ENCODE measurements at places on chromosomes 2 and 18.

DNA sequence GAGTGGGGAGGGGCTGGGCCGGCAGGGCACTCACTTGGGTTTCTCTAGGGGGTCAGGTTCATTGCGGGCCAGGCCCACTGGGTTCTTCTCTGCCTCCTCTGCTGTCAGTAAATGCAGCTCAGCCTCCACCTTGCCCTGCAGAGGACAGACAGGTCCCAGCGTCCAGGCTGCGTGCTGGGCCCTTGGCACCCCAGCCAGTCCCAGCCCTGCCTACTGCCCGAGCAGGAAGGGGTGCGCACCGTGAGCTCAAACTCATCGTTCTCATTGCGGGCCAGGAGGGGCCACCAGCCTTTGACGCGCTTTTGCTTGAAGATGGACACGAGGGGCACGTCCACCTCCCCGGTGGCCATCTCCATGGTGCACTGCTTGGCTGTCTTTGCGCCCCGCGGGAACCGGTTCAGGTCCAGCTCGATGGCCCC, 17.3 kb downstream of the OTOF start:
- no peak for DNase-seq

GRCh38 chr2:105324101-105324500, 5.4 kb downstream of the TGFBRAP1 start:
- no peak for DNase-seq

GRCh38 chr2:240435948-240436682, 652 bp downstream of the GPC1 start:
- DNase-seq = no peak

DNA sequence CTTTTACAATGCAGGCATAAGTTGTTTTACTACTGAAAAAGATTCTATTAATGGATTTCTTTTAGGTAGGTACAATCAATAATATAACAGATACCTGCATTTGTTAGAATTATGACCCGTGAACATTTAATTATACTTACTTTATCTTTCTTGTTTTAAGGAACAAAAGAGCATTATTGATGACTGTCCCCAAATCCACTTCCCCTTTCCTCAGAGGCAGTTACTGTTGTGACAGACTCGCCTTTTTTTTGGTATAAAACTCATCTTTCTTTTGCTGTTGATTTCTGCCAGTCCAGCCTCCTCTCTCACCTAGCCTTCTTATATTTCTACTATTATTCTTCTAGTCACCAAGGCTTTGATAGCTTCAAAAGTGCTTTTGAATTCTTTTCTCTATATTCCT, 12.1 kb downstream of the ACTR3 start:
- no peak for DNase-seq

DNA sequence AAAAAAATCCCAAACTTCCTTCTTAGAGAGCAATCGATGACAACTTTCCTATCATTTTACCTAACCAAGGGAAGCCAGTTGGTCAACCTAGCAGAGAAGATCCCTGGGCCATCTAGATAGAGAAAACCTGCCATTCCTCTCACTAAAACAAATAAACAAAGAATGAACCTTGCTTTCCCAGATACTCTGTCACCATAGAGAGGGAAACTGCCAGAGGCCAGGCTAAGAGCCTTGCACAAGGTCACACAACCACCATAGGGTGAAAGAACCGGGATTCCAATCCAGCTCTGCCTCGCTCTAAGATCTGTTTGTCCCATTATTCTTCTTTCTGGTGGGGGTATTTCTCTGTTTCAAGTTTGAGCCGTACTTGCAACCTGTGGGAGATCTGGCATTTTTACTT, 154.6 kb downstream of the CYRIA start:
- no peak for DNase-seq

- no peak for DNase-seq
These were observed 46.0 kb upstream of the SERTAD2 start for GRCh38 chr2:64699712-64700111.

GRCh38 chr2:1542971-1543370, 129.7 kb downstream of the TPO start:
- DNase-seq = no peak

- no peak for DNase-seq
These were observed 35.1 kb upstream of the ROCK2 start for GRCh38 chr2:11379558-11379957.

- no peak for DNase-seq
These were observed 480.5 kb upstream of the ZEB2 start for GRCh38 chr2:145000376-145000775.

GRCh38 chr18:36328916-36329315, 31.4 kb downstream of the FHOD3 start:
- no peak for DNase-seq

DNA sequence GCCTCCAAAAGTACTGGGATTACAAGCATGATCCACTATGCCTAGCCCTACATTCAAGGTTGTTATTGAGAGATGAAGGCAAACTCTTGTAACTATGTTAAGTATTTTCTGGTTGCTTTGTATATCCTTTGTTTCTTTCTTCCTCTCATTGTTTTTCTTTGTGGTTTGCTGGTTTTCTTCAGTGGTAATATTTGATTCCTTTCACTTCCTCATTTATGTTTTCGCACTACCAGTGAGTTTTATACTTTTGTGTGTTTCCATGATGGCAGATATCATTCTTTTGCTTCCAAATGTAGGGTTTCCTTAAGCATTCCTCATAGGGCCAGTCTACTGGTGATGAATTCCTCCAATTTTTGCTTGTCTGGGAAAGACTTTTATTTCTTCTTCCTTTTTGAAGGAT, 90.2 kb downstream of the NCK2 start:
- DNase-seq = no peak

DNA sequence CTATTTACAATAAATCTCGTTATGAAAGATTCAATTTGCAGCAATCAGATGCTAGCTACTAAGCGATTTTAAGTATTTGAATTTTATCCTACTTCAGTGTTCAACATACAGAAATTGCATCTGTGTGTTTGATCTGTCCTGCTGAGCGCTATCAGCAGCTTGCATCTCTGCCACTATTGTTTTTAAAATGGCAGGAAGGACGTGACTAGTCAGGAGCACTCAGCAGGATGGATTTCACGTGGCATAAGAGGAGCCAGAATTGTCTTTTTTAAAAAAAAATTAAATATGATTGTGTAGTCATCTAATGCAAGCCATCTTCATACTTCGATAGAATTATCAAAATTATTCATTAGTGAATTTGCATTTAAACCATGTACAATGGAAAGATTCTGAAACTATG, 2.8 kb upstream of the KLHL14 start:
- DNase-seq = no peak

DNA sequence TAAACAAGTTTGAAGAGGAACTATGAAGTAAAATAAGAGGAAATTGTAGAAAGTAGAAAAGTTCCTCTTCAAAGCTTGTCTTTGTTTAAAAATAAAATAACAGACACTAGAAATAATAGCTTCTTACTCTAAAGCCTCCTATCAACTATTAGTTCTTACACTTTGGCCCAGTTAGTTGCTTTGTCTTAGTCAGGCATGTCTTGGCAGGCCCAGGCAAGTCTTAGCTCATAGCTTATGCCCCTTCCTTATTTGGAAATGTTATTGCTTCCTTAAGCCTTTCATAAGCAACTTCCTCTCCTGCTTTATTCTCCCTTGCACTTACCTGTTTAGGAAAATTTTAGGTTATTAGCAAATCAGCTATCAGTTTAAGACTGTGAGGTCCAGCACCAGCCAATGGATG, 950.6 kb upstream of the LRATD1 start:
- DNase-seq = no peak

- no peak for DNase-seq
These were observed 65.3 kb upstream of the GLI2 start for GRCh38 chr2:120670371-120670770.

DNA sequence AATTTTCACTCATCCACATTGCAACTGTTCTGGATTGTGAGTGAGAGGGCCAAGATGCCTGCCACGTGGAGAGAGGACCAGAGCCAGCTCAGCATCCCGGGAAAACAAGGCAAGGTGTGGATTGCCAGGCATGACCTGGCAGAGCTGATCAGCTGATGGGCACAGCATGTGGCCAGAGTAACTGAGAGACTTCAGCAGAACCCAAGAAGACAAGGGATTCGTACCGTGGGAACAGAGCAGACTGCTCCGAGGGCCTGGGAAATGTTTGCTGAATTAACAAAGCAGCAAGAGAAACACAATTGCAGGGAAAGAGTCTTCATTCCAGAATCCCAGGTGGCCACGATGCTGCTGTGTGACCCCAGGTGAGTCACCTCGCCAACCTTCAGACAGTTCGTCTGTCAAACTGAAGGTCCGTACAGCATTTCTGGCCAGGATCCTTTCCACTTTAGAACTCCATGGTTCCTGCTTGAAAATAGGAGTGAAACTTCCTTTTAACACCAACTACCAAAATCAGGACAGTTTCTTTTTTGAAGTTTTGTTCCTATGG, 26.3 kb upstream of the POMC start:
- DNase-seq = no peak

DNA sequence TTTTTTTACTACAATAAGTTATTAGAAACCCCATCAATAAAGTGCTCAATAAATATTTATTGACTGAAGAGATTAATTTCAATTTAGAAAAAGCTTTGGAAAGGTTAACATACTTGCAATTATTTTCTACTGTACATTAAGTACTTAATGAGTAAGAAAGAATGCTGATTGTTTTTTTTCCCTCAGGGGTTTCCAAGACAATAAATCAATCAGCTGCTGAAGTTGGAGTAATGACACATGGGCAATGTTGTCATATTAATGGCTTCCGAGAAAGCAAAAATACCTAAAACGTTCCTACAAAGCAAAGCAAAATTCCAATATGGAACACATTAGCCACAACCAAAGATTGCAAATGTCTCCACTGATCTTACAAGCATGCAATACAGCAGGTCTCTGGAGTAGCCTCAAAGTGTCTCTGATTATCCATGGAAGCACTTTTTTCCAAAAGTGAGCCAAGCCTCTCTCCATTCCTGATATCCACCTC, 66.7 kb downstream of the ZC3H6 start:
- DNase-seq = no peak

DNA sequence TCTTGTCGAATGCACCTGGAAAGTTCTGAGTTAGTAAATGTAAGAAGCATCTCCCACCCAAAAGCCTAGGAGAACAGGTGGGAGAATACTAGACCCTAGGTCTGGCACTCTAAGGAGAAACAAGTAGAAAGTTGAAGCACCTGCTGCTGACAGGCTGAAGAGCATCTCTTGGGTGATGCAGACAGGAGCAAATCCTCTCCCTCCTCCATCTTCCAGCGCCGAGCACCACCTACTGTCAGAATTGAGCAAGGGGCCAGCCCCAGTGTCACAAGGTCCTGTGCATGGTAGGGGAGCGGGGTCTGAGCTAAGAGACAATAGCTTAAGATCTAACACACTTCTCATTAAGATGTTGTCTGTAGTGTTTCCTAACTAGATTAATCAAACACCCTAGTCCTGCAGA, 52.9 kb downstream of the HK2 start:
- DNase-seq = no peak

- DNase-seq = no peak
These were observed 36.4 kb downstream of the PKDCC start for GRCh38 chr2:42084231-42084671.

- no peak for DNase-seq
These were observed 253.1 kb upstream of the PXDN start for GRCh38 chr2:1997409-1997808.

DNA sequence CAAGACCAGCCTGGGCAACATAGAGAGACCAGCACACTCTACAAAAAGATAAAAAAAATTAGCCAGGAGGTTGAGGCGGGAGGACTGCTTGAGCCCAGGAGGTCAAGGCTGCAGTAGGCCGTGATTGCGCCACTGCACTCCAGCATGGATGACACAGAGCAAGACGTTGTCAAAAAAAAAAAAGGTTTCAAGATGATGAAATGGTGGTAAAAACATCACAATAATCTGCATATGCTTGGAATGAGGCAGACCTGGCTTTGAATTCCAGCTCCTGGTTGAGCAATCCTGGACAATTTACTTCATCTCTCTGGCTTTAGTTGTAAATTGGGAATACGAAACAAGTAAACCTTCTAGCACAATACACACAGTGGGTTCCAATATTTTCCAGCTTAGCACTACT, 24.1 kb downstream of the USP40 start:
- DNase-seq = no peak

Measured in left colon (tissue), 2 donors.